Tibial nerve (tissue), 4 donors: ENCODE measurements at places on chromosomes 12 and 14. TPM values are rescaled to one million over a fixed set of nuclear protein-coding genes. Genes with fewer than 3 reads are reported as not detected.

DNA sequence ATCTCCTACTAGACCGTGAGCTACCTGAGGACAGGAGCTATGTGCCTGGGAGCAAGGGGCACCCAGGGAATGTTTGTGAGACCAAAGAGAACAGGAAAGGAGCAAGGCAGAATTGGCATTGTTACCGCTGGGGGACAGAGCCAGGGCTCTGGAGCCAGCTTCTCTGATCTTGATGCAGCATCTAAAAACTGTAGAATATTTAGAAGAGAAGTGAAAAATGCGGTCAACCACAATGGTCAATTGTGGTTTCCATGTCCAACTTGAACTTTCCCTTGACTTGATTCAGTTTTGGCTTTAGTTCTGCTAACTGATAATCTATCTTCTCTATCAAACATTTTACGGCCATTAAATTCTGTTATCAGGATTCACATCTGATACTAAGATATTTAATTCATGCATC lies 201.2 kb downstream of the ANO4 start:
- no peaks in the 10 kb centered on the region for H3K4me1 ChIP-seq
- H3K27me3 ChIP-seq, result no peaks in the 10 kb centered on the region
- no peaks in the 10 kb centered on the region for H3K36me3 ChIP-seq

DNA sequence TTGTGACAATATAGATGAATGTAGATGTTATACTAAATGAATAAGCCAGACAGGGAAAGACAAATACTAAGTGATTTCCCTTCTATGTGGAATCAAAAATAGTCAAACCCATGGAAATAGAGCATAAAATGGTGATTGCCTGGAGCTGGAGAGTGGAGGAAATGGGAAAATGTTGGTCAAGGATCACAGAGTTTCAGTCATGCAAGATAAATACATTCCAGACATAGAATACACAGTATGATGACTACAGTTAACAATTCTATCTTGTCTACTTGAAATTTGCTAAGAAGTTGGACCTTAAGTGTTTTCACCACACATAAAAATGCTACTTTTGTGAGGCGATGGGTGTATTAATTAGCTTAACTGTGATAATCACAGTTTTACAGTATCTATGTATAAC lies 1182.7 kb downstream of the AACS start:
- H3K36me3 ChIP-seq, result no peaks in the 10 kb centered on the region
- DNase-seq, result no peak
- no peak overlapping the region for H3K4me3 ChIP-seq
- no peaks in the 10 kb centered on the region for H3K27me3 ChIP-seq

GRCh38 chr12:42468921-42469320 lies 120.6 kb downstream of the PRICKLE1 start:
- H3K4me1 ChIP-seq, result no peaks in the 10 kb centered on the region
- H3K4me3 ChIP-seq, result no peak overlapping the region
- H3K36me3 ChIP-seq, result peaks cover 33% of the 10 kb centered on the region
- no peak overlapping the region for H3K27ac ChIP-seq

DNA sequence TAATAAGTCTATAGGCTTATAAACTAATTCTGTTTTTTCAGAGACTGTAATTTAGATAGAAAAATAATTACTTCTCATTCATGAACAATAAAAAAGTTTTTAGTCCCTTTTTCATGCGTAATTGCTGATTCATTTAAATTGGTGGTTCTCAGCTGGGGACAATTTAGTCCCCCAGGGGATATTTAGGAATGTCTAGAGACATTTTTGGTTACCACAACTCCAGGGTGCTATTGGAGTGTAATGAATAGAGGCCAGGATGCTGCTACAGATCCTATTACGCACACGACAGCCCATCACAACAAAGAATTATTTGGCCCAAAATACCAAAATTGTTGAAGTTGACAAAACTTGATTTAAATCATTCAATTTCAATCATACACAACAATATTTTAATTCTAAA lies 22.8 kb upstream of the VCPKMT start:
- no peak for DNase-seq
- no peak overlapping the region for H3K27ac ChIP-seq
- H3K4me3 ChIP-seq, result no peak overlapping the region
- no peaks in the 10 kb centered on the region for H3K27me3 ChIP-seq
- peaks cover 30% of the 10 kb centered on the region for H3K36me3 ChIP-seq

The MYO1H gene
- total RNA-seq, result not detected

The KRT77 gene
- total RNA-seq, result not detected

The HIGD1C gene
- total RNA-seq, result not detected
